Activated CD4-positive, alpha-beta memory T cell treated with anti-CD3 and anti-CD28 coated beads for 36 hours (primary cell): ENCODE measurements at places on chromosomes 16 and 17. TPM values are rescaled to one million over a fixed set of nuclear protein-coding genes. Genes with fewer than 3 reads are reported as not detected.

The HOXB3 gene
- total RNA-seq: 2.6 TPM

The LRRC37A3 gene
- 6.9 TPM for total RNA-seq

The CHST6 gene
- not detected for total RNA-seq

The SCNN1G gene
- not detected for total RNA-seq

The PLEKHG4 gene
- 24.6 TPM for total RNA-seq

The ATXN1L gene
- 15.1 TPM for total RNA-seq

The ZNF624 gene
- total RNA-seq: 3.9 TPM

The UBE2G1 gene
- total RNA-seq: 57.6 TPM

The BCAR1 gene
- 0.78 TPM for total RNA-seq

The SLC6A4 gene
- not detected for total RNA-seq

The SECTM1 gene
- total RNA-seq: 12.7 TPM

The WNT3 gene
- total RNA-seq: 0.19 TPM

The TIMP2 gene
- total RNA-seq: 1.1 TPM
